LoVo (cell line): ENCODE measurements at places on chromosomes 6 and 20.

GRCh38 chr6:18055714-18056382 lies 66.6 kb downstream of the NHLRC1 start:
- DNase-seq, result no peak

DNA sequence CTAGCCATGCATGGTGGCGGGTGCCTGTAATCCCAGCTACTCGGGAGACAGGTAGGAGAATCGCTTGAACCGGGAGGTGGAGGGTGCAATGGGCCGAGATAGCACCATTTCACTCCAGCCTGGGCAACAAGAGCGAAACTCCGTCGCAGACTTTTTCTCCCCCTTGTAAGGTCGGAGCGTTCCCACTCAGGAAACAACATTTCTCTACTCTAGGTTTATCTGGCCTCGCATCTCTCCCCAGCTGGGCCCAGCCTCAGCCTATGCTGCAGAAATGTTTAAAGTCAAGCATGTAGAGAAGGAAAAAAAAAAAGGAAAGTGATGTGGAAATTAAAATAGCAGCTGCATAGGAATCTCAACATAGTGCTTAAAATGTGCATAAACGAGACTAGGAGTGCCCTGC lies 172.3 kb downstream of the TRIM27 start:
- DNase-seq, result no peak

DNA sequence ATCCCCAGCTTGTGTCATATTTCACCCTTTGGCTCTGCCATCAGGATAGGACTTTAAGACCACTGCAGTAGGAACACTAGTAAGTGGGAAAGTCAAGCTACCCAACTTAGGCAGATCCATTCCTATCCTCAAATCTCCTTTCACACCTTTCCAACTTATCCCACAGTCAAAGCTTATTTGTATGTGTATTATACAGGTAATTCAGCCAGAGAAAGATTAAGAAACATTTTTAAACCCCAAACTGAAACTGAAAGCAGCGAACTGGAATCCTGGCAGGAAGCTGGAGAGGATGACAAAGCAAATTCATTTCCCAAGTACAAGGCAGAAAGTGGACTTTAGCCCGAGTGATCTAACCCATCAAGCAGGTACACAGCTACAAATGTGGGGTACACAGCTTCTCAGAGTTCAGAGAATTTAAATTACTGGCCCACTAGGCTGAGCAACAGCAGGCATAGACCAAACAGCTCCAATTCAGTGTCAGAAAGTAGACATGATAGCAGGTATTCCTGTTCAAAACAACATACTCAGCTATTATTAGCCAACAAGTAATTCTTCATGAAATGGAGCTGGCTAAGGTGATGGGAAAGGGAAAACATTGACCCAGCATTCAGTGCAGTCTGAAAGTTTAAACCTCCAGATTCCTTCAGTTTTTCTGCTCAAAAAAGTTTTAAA lies 39.1 kb downstream of the ILRUN start:
- DNase-seq, result peak; percentile 86

DNA sequence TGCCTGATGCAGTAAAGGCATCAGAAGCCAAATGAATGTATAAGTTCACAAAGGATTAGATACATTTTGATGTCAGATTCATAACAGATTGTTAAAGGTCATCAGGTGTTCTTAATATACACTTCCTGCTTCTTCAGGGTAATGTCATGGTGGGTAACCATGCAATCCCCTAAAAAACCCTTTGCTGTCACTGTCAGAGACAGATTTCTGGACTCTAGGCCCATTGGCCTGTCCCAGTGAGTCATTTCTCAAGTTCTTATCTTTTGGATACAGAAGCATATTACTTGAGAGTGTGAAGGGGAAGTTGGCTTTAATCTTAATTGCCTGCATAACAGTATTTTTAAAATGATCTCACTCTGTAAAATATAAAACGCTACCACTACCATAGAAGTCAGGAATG lies 895.6 kb upstream of the MAP3K7 start:
- DNase-seq, result no peak

GRCh38 chr6:12866422-12867029 lies 150.0 kb downstream of the PHACTR1 start:
- no peak for DNase-seq

GRCh38 chr6:24581084-24581669 lies 64.8 kb downstream of the KIAA0319 start:
- peak; percentile 65 for DNase-seq

DNA sequence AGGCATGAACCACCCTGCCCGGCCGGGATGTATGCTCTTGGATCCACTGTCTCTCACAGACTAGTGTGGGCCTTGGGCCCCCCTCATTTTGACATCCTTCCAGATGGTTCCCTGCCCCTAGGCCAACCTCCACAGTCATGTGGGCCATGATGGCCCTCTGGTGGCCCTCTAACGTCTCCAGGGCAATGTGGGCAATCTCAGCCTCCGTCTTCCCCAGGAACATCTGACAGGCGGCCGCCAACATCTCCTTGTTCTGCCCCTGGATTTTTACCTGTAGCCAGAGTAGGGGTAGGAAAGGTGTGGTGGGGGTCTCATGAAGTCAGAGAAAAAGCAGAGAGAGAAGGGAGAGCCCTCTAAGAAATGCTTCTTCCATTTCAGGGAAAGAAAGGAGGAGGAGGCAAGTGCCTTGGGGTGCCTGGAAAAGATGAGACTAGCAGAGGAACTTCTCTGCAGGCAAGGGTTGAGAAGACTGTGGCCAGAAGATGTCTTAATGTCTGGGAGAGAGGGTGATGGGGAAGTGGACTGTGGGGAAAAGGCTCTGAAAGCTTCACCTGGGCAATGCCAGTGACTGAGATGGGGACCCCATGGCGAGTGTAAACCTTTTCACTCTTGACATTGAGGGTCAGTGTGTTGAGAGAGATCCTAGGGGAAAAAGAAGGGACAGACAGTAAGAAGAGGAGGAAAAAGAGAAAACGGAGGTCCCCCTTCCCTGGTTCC lies 1.3 kb downstream of the FLOT1 start:
- no peak for DNase-seq

DNA sequence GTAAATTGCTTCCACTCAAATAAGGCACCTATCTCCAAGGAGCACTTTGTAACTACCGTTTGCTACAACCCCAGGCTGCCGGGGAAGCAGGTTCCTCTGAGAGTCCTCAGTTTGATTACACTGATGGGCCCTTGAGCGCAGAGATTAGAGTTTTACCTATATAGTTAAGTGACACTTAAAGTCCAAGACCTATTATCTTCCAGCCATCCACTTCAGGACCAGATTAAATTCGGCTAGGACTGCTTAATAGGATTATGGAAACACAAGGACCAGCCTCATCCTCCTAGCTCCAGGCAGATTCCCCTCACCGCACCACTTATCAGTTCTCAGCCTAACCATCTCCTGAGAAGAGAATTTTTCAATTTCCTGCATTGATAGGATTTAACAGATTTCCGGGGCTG lies 64.7 kb upstream of the TIAM2 start:
- DNase-seq, result no peak

- no peak for DNase-seq
Measured at GRCh38 chr20:31666258-31667042, 28.7 kb downstream of the COX4I2 start.

- DNase-seq, result no peak
Measured at GRCh38 chr20:5528261-5528660, 211.5 kb upstream of the PROKR2 start.

- DNase-seq, result no peak
Measured at GRCh38 chr6:42933205-42933604, 3.9 kb downstream of the CNPY3 start.

DNA sequence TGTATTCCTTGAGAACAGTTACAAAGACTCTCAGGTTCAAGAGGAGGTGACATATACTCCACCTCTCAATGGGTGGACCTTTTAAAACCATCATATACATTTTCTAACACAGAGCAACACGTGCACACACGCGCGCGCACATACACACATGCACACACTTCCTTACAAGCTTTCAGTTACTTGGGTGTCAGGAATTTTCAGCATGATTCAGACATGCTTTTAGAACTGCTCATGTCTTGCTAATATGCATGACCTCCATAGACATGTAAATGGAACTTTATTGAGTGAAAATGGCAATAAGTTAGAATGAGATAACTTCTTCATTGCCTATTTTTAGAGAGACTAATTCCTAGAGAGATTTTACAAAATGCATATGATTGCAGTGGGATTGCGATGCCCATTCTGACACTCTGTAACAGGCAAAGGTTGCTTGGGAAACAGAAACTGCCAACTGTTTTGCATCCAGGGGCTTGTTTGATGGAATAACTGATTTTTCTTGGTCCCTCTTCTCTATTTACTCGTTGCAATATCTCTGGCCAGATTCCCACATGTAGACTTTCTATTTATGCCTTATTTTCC lies 531.4 kb upstream of the RNF217 start:
- no peak for DNase-seq

GRCh38 chr6:20325641-20326421 lies 75.8 kb upstream of the E2F3 start:
- no peak for DNase-seq

- peak; percentile 7 for DNase-seq
Measured at GRCh38 chr6:18533793-18534192, 146.6 kb downstream of the RNF144B start.

GRCh38 chr6:159436581-159436980 lies 256.5 kb downstream of the SOD2 start:
- no peak for DNase-seq

DNA sequence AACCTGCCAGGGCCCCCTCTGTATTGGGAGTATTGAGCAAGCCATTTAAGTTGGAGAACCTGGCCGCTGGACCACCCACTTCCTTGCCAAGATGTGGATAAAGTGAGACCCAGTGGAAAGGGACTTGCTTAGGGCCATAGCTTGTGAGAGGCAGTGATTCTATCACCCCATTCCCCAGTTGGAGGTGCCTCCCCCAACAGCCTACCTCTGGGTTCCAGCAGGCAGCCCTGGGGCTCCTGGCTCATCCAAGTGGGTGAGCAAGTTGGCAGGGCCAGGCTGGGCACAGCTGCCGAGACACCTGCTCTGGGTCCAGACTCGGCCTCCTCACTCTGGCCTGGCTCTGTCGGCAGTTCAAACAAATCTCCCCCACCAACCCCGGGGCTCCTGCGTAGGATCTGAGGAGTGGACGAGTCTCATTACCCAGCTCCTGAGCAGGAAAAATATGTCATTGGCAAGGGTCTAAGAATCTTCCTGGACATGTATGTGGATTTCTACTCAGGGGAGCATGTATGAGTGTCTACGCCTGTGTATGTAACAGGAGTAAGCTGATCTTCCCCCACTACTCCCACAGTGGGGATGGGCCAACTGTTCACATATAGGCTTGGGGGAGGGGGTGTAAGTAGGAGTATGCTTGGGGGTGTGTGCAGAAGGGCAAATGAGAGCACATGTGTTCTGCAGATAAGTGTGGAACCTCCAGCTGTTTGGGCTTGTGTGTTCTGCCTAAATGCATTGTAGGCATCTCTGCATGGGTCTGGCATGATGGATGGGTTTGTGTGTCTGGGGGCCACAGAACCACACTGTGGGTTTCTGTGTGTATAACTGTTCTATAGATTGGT lies 1.9 kb downstream of the ID1 start:
- DNase-seq, result peak; percentile 59

GRCh38 chr6:26021350-26022131 lies 58.9 kb downstream of the TRIM38 start:
- peak; percentile 89 for DNase-seq

DNA sequence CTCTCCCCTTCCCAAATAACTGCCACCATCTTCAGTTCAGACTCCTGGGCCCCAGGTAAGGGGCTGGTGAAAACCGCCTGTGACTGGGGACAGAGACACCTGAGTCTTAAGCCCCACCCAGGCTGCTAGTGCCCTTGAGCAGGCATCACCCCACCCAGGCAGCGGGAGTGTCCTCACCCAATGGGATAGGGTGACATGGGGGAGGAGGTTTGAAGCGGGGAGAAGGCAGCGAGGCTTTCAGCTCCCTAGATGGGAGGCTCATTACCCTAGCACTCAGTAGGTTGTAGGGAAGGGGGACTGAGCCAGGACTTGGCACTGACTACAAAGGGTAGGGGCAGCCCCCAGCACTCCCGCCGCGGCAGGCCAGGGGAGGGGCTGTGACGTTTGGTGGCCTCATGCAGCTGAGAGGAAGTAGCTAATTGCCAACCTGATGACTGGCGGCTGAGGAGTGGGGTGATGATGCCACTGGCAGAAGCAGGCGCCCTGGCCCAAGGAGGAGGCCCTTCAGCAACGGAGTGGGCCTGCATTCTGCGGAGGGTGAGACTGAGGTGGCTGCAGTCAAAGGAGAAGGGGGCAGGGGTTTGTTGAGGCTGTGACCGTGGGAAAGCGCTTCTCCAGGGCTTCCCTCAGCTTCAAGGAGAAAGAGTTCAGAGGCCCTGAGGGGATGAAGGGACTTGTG lies 126.9 kb downstream of the MRPL14 start:
- peak; percentile 12 for DNase-seq

GRCh38 chr6:134451529-134451928 lies 133.6 kb upstream of the SGK1 start:
- DNase-seq, result no peak

DNA sequence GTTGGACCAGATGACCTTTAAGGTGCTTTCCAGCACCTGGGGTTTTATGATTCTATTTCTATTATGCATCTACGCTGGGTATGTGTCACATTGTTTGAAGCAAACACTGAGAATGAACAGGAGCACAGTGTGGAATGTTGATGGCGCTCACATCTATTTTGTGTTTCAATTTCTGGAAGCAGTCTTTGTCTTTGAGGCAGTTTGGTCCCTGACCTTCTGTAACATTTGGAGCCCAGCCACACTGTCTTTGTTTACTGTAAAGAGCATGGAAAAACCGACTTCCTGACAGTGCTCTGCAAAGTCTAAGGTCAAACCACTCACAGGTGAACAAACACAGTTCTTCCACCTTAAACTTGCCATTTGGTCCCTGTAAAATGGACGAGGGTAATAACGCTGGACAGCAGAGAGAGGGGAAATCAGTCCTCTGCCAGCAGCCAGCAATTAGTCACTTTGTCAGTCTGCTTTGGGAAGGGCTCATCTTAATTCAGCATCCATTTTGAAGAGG lies 155.5 kb downstream of the PRL start:
- no peak for DNase-seq

GRCh38 chr20:1317545-1318255 lies 11.2 kb downstream of the SDCBP2 start:
- no peak for DNase-seq

GRCh38 chr20:37337208-37337991 lies 8.5 kb upstream of the SRC start:
- DNase-seq, result no peak

GRCh38 chr6:157358287-157358686 lies 22.7 kb upstream of the ZDHHC14 start:
- DNase-seq, result no peak

GRCh38 chr20:8318965-8319625 lies 187.0 kb downstream of the PLCB1 start:
- DNase-seq, result no peak

DNA sequence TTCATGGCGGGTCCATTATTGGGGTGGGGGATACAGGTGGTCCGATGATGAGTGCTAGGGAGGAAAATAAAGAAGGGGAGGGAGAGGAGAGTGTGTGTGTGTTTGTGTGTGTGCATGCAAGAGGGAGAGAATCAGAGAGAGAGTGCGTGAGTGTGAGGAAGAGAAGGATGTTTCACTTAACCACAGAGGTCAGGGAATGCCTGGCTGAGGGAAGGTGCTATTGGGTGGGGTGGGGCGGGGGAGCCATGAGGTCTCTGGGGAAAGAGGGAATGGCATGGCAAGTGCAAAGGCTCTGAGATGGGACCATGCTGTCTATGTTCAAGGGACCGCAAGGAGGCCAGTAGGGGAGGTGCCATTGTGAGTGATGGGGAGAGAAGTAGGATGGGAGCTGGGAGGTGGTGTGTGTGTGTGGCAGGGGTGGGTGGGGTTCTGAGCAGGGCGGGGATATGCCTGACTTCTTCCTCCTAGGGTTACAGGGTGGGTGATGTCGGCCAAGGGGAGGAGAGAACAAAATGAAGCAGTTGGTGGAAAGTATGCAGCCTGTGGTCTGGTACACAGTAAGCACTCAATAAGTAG lies 23.0 kb downstream of the CEBPB start:
- DNase-seq, result no peak

GRCh38 chr20:38579219-38579910 lies 1.6 kb upstream of the ADIG start:
- DNase-seq, result no peak
